ENCODE measurements at places on chromosomes 2 and 18.

GRCh38 chr18:58125183-58125582, 81.2 kb downstream of the NEDD4L start:
- no peak for DNase-seq

DNA sequence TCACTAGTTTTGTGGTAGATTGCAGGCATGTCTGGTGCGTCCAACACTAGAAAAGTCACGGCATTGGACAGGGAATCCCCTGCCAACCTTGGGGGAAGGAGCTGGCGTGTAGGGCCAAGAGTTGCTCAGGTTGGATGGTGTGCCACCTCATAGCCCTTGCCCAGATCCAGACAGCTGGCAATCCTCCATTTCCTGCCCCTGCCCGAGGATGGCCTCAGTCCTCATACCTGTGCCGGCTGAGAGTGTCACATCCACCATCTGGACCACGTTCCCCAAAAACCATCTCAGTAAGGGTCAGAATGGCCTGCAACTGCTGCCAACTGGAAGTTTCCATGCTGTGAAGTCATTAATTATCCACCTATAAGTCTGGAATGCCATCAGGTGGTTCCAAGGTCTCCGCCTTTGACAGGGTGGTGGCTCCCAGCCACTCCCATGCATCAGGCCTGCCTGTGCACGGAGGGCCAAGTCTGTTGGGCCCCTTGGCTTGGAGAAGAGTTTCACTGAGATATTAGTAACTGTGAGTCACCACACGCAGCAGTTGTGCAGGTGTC, 55.0 kb downstream of the IMPA2 start:
- DNase-seq: no peak

GRCh38 chr2:4135765-4136164, 432.4 kb downstream of the DCDC2C start:
- DNase-seq: no peak

DNA sequence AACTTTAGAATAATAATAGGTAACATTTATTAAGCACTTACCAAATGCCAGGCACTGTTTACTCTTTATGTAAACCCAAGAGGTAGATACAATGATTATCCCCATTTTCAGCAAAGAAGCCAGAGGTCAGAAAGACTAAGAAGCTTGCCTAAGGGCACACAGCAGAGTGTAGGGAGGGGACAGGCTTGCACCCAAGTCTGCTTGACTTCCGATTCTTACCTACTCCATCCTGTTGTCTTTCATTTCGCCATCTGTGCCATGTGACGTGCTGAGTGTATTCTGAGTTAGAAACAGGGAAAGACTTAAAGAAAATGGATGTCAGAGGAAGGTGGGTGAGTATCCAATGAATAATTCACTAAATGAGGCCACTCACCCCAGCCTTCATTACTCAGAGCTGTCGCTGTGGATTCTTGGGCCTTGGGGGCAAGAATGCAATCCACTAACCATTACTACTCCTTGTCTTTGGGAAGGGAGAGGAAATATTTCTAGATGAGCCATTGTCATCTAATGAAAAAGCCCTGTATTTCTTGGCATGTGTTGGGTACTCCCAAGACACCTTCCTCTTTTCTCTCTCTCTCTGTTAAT, 76.4 kb upstream of the BCL11A start:
- no peak for DNase-seq

GRCh38 chr2:189841019-189841418, 56.8 kb downstream of the PMS1 start:
- no peak for DNase-seq

DNA sequence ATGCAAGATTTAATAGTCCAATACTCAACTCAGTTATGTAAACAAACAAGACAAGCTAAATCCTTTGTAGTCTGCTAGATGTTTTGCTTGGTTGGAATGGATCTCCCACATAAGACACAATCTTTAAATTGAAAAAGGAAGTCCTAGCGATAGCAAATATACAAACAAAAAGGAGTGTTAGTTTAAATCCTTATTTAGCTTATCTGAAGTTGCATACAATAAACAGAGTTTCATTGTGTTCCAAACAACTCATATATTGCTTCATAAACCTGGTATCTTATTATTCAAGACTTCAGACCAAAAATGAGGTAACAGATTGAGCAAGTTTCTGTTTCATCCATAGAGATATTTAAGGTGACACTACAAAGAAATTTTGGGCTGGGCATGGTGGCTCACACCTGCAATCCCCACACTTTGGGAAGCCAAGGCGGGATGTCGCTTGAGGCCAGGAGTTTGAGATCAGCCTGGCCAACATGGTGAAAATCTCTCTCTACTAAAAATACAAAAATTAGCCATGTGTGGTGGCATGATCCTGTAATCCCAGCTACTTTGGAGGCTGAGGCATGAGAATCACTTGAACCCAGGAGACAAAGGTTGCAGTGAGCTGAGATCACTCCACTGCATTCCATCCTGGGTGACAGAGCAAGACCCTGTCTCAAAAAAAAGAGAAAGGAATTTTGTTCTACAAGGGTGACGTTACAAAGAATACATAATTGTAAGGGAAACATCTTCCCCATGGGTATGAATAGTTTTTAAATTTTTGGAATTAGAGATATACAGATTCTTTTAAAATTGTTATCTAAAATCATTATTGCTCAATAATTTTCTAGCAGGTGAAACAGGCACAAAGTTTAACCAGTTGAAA, 150.5 kb upstream of the L3MBTL4 start:
- no peak for DNase-seq

DNA sequence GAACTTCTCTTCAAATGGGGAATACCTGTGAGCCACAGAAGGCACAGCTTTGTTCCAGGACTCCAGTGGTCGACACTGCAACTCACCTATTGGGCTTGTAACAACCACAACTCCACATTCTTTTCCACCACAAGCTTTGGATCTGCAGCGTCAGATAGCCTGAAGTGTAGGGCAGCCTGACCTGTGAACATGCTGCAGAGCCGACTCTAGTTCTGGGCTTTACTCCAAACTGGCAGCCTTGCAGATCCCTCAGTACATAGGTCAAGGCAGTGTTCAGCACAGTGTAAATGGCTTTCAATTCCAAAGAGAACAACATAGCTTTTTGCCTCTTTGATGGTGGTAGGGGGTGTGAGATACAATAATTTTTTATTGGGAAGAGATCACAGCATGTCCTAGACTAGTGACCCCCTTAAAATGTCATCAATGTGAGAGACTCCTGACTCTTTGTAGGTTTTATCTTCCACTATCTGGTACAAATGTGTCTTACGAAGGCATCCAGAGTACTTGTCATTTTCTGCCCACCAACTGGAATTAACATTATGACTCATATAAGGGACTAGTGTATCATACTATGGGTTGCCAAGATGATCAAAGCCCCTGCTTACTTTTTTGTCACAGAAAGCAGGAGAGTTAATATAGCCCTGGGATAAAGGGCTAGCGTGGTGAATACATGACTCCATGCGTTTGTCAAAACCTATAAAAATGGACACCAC, 149.8 kb downstream of the COPS8 start:
- DNase-seq: no peak

DNA sequence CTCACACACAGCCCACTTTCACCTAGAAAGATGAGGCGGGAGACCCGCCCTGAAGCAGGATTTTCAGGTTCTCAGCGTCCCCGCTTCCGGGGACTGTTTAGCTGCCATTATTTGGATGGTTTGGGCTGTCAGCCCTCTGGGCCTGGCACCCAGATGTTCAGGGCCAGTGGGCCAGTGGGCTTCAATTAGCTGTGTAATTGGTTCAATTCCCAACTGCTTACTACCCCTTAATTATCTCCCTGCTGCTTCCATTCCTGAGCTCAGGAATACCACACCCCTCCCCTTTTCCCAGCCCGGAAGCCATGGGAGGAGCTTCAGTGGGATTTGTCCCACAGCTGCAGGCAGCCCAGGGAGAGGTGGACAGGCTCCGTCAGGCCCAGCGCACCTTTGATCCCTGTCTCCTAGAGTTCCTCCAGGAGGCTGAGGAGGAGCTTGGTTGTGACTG, 114.1 kb upstream of the MYCN start:
- DNase-seq: no peak

- no peak for DNase-seq
Measured at GRCh38 chr18:22098563-22098989, 70.8 kb upstream of the GATA6 start.

Data from NCI-H1694 treated with DMSO at 0.1 percent for 48 hours (cell line).